ENCODE measurements at places on chromosomes 5 and 9.
A peak's percentile ranks its signal among the peaks of the same experiment; 100 is the strongest.

GRCh38 chr5:156326718-156327259 is at the start of gene SGCD:
TSS of gene SGCD (plus strand) at chr5:156327164.
- DNase-seq = peak; percentile 85

GRCh38 chr9:33202552-33203201 is 35.5 kb upstream of the B4GALT1 start:
- DNase-seq = peak; percentile 54

DNA sequence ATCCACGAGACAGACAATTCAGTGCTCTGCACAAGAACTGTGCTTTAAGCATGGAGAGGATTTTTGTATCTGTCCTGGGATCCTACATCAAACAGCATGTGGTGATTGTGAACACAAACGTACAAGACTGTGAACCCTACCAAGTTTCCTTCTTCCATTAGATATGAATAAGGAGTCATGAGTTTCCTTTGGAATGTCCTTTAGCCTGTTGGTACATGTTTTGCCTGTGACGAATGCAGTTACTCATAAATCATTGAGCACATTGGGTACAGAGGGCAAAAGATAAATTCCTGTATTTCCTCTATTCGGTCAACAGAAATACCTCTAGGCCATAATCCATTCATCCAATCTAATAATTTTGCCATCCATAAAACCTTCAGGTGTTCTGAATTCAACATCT is 61.5 kb downstream of the FXN start:
- DNase-seq = no peak

GRCh38 chr5:36631154-36631553 is 24.7 kb downstream of the SLC1A3 start:
- no peak for DNase-seq

DNA sequence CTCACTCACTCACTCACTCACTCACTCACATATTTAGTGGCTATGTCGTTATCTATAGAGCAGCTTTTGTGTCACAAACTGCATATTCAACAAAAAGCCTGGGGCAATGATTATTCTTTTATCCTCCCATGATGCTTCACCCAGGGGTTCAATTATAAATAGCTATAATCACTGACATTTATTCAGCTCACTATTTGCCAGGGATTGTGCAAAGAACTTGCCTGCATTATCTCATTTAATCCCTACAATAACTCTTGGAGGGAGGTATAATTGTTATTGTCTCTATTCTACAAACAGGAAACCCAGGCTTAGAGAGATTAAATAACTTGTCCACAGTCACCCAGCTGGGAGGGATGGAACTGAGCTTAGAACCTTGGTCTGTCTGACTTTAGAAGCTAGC is 298.0 kb upstream of the MSX2 start:
- no peak for DNase-seq

DNA sequence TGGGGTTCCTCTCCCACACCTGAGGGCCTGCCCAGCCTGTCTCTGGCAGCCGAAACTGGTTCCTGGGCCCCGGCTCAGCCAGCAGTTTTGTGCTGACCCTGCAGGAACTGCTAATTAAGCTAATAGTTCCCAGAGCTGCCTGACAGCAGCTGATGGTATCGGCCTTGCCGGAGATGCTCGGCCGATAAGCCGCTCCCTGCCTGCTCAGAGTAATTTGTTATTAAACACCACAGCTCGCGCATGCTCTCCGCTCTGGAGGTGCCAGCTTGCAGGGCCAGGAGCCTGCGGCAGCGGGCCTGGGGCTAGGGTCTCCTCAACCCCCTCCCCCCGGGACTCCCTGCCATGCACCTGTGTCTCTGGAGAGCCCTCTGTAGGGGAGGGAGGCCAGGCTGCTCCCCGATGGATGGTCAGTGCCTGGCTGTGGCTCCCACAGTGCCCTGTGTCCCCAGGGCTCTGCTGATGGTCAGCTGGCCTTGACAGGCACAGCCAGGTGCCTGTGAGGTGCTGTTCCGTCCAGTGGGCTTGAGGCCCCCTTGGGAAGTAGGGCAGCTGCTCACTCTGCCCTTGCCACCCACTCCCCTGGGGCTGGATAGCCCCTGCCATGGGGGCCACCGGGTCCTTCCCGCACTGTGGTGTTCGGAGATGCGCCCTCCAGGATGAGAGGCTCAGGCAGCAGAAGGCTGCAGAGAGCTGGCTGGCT is 41.7 kb downstream of the RXRA start:
- DNase-seq = no peak

DNA sequence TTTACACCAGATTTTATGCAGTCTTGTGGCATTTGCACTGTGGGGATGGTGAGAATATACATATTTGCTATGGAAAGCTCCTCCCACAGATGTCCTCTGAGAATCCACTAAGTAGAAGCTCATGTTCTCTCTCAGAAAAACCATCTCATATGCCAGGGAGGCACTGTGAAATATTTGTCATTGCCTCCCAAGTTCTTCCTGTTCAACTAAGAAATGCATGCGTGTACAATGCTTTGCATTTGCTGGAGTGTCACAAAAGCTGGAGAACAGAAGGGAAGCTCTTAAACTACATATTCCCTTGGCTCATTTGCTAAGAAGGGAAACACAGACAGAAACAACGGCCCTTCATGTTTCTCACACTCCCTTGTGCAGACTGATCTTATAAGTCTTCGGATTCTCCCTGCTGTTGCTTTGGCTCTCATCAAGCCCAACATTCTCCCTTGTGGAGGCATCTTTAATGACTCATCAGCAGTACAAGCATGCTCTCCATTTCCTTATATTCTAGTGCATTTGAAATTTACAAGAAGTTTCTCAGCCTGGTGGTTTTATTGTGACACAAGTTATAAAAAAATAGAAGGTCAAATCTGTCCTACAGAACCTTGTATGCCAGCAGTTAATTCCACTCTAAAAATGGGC is 220.6 kb downstream of the TRIM36 start:
- DNase-seq = peak; percentile 33

DNA sequence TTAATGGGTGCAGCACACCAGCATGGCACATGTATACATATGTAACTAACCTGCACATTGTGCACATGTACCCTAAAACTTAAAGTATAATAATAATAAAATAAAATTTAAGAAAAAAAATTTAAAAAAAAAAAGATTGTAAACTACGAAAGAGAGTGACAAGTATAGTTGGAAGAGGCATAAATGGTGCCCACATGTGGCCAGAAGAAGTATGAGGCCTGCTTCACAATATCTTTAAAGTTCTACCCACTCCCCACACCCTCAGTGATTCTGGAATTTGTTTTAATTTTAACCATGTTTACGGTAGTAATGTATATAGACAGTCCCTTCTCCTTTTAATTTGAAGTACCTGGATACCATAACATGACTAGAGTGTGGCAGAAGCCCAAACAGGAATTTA is 172.7 kb downstream of the CHSY3 start:
- no peak for DNase-seq

DNA sequence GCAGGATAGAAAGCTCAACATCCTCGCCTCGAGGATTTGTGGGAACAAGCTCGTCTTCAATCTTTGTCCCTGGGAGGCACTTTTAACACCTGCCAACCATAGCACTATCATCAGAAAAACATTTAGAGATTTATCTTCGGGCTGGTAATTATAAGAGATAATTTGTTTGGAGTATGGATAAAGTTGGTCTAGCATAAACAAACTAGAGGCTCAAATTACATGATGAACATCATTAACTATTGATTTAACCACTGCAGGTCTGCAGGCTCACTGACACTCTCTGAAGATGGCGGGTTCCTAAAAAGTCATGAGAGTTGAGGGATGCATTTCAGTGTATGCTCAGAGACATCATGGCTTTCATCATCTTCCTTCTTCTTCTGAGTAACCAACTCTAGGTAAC is 25.8 kb upstream of the PCA3 start:
- no peak for DNase-seq

DNA sequence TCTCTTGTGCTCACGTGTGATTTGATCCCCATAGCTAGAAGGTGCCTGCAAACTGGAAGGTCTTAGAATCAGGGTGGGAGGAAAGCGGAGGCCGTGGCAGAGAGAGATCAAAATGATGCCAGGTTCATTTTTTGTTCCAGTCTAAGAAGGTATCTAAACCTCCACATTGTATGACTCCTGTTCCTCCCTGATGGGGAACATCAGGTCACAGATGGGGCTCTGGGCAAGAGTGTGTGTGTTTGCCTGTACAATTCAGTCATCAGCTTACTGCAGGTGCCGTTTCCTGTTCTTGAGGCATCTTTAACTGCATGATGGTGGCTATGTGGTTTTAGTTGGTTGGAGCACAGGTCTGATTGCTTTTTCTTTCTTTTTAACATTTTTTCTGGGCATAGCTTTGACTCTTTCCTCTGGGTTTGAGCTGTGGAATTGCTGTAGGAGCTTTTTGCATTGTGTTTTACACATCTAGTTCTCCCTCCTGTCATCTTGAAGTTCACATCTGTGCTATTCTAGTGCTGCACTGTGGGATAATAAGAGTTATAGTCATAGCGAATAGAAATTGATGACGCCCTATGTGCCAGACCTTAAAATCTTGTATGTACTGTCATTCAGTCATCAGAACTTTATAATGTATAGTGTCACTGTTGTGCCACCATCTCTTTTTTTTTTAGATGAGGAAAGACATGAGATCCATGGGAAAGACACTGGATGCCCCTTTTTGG is 30.8 kb downstream of the ARHGAP26 start:
- DNase-seq = no peak

GRCh38 chr5:58452566-58453258 is 7.2 kb downstream of the PLK2 start:
- DNase-seq = no peak

DNA sequence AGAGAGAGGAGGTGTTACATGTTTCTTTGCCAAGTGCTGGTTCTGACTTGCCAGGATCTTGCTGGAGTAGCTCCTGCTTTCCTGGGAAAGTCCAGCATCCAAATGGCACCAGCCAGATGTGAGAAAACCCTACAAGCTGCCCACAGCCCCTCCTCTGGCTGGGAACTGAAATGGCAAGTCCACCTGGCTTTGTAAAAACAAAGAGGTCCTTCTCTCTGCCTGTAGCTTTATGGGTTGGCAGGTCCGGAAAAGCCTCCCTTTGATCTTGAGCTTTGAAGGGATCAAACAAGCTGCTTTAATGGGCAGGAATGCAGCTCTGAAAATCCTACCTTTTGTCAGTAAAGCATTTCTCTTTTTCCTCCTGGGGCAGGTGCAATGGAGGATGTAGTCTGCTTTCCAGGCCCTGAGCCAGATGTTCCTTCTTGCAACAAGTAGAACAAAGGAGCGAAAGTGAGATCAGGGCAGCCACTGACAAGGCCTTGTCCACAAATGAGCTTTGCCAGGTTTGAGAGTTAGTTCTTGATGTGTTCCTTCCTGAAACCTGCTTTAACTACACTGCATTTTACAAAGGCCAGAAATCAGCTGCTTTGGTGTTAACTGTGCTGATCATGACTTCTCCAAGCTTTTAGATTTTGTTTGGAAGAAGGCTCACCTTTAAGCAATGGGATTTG is 456.7 kb downstream of the ZNF608 start:
- DNase-seq = peak; percentile 41

DNA sequence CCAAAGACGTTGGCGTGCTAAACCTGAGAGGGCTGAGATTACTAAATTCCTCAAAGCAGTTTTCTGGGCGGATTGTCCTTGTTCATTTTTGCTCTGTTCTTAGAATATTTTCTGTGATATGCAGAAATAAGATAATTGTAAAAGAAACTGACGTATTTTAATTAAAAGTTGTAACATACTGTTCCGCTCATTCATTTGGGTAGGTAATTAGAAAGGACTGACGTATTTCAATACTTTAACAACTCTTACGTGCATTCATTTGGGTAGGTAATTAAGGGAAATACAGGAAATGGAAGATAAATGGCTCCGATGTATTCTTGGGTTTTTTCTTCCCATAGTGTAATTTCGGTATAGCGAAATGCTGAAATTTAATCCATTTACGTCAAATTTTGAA is 1.1 kb downstream of the OSTF1 start:
- no peak for DNase-seq

- DNase-seq = no peak
Measured at GRCh38 chr5:76819851-76820525, 1.2 kb downstream of the F2RL1 start.

DNA sequence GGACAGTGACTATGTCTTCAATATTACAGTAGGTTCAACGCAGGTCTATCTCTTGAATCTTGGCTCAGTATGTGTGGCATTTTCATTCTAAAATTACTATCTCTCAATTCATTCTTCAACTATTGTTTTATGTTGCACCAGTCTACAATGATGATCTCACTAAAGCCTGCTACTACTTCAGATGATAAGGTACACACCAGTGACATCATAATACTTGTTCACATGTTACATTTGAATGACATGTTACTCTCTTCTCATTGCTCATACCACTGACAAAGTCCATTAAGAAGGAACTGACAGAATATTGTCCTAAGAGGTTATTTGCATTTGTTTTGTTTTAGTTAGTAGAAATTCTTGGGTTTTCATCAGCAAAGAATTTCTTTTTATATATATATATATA is 165.2 kb upstream of the ST8SIA4 start:
- DNase-seq = no peak

GRCh38 chr5:83011985-83012384 is 65.2 kb downstream of the TMEM167A start:
- DNase-seq = no peak

Measured in Ammon's horn (tissue), 1 donor.